ENCODE measurements at places on chromosomes 2 and 18.

DNA sequence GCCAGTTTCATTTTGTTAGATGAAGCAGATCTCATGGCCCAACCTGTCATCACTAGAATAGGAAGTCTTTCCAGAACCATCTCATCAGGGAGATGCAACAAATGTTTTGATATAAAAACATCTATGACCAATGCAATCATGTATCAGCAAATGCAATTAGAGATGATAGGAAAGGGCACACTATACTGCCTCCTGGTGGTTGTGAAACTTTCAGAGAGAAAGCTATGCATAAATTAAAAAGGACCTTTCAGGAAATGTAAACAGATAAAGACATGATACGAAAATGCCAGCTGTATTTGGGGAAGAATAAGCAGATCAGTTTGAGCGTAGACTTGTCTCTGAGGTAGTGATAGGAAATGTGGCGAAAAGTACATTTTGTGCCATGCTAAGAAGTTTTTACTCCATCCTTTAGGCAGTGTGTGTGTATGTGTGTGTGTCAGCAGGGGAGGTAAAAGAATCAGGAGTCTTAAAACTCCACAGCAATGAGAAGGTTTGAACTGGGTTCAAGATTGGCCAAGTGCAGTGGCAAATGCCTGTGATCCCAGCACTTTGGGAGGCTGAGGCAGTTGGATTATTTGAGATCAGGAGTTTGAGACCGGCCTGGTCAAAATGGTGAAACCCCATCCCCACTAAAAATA, 479.3 kb downstream of the CPS1 start:
- DNase-seq, result peak; percentile 7

DNA sequence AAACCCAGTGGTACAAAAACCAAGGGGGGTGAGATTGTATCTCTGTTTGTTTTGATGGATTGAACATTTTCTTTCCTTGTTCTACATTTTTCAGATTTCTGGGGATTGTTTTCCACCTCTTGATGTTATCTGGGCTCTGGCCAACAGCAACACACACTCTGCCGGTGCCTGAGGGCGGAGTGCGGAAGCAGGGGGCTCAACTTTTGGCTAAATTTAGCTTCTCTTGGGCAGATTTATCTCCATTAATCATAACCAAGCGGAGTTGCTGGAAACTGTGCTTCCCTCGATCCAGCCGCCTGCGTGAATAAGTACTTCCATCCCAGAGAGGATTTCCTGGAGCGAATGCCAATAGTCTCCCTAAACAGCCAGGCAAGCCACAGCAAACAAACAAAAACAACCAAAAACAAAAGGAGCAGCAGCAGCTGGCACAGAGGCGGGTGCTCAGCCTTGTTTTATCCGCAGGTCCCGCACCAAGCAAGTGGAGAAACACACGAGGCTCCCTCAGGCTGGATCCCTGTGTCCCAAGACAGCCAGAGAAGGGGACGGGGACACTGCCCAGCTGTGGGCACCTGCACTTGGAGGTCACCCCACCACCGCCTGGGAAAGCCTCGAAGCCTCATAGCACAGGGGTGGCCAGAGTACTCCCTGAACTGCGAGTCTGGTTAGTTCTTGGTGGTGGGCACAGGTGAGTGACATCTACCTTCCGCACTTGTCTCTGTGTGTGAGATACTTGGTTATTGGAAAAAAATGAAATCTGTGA, 143.4 kb downstream of the NDUFA10 start:
- DNase-seq, result peak; percentile 46

DNA sequence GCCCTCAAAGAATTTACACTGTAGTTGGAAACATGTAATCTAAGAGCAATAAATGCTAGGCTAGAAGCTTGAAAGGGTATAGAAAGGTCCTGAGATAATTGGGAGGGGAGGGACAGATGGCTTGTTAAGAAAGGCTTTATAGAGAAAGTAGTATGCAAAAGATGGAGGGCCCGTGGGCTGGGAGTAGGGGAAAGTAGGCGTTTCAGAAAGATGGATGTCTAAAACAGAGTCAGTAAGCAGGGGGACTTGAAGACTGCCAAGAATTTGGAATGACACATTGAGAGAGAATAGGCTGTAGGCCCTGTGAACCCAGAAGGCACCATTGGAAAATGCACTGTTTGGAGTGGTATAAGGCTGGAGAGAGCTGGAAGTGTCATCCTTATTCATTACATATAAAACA, 822 bp downstream of the PSMG2 start:
- DNase-seq, result no peak

DNA sequence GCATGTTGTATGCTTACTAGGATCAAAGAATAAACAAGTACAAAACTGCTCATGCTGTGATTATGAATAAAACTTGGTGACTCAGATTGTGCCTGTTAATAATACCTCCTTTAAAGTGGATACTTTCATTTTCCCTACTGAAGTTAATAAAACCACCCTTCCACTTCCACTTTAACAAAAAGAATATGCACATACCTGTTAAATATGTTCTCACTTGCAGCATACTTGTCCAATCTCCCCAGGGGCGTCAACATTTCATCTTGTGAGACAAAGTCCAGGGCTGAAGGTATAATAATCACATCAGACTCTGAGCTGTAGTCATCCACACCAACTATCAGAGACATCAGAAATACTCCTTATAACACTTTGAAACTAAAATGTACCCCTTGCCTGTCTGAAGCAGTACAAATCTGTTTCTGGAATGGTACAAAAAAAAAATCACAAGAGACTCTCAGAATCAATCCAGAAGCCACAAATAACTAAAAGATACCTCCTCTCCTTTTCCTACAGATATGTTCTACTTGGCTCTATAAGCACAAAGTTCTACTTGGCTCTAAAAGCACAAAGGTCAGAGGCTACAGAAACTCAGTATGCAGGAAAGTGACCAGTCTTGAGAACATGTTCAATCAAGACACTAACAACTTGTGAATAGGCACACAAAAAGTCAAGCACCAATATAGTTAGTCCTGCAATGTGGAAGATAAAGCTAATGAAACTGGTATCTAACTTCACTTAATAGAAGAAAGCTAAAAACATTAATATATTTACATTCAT, 19.3 kb downstream of the PPP4R1 start:
- DNase-seq, result no peak

DNA sequence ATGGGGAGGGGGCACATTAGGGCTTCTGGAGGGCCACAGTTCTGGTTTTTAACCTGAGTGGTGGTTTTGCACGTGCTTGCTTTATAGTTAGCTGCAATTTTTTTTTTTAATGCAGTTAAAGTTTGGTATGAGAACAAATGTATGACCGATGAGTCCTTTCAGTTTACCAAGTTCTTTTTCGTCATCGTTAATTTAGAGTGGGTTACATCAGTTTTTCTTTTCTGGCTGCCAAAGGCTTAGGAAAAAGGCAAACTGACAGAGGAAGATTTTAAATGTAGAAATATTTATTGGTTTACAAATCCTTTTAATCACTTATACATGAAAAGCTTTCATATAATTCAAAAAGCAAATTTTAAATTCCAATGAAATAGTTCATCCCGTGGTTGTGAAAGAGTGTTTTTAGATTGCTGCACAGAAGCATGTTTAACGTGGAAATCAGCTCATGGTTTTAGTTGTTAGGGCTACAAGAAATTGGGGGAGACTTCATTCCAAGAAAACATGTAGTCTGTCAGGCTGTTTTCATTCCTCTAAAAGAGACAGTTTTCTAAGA, 82.9 kb downstream of the MSH2 start:
- DNase-seq, result no peak

GRCh38 chr2:172970660-172971059, 105.0 kb upstream of the MAP3K20 start:
- no peak for DNase-seq

GRCh38 chr2:49042488-49042887, 111.8 kb downstream of the FSHR start:
- DNase-seq, result no peak

DNA sequence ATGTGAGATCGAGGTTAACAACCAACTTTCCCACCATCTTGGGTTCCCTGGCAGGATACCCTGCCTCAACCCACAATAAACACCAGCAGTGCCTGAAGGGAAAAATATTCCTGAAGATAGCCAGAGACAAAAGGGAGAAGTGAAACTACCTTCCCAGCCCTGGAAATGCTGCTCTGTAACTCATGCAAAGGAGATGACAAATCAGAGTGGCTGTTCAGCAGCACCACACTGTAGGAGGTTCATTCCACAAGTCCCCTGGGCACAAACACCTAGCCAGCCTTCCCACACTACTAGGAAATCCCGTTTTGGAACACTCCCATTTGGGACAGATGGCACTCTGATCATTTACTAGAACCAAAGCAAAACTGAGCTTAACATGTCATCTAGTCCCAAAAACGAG, 190.7 kb upstream of the RBBP8 start:
- DNase-seq, result no peak
